ENCODE measurements at places on chromosomes 2 and 18.

GRCh38 chr2:88061295-88061694 lies 5.7 kb upstream of the KRCC1 start:
- no peak for DNase-seq

DNA sequence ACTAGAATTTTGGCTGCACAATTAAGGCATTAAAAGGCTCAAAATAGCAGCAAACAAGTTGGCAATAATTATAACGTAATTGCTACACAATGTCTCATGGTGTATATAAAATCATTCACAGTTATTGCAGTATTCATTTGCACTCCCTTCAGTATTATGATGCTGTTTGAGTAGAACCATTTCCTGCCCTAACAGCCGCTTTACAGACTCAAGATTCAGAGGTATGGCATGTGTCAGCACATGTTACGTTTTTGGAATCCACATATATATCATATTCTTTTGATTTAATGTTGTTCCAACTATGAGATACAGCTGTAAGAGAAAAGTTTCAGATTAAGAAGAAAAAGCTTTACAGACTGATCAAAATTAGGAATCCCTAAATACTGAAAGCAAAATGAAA lies 56.3 kb upstream of the NCKAP5 start:
- no peak for DNase-seq

GRCh38 chr2:42435628-42436027 lies 58.2 kb downstream of the KCNG3 start:
- no peak for DNase-seq

GRCh38 chr2:234136461-234136860 lies 86.0 kb downstream of the SPP2 start:
- no peak for DNase-seq

DNA sequence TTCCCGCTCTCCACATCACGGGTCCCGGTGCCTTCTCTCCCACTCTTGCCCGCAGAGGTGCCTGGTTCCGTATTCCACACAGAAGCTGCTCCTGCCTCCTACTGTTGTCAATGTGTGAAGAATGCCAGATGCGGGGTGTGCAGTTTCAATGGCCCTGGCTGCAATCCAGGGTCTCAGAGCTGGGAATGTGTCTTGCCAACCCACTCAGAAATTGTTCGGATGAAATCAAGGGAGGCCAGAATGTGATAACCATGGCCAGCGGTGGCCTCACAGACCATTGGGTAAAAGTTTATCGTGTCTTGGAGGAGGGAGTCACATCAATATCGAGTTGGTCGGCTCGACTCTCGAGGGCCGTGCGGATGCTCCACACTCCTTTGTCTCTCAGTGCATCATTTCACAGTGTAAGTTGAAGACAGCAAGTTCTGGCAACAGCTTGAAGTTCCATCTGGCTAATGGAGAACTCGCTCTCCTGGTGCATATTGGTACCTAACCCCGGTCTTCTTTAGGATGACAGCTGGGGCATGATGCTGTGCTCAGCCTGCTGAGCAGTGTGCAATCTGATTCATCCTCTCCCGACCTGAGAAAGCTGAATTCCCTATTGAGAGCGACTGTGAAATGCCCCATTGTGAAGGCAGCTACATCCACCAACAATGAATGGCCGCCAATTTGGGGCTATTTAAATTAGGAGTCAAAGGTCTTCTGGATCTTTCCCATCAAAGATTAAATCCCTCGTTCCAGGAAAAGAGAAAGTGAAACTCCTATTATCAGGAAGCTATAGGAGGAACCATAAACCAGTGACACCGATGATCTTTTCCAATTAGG lies 389.0 kb downstream of the SOX11 start:
- no peak for DNase-seq

- DNase-seq, result no peak
These were observed 1.1 kb upstream of the NEDD4L start for GRCh38 chr18:58042826-58043490.

DNA sequence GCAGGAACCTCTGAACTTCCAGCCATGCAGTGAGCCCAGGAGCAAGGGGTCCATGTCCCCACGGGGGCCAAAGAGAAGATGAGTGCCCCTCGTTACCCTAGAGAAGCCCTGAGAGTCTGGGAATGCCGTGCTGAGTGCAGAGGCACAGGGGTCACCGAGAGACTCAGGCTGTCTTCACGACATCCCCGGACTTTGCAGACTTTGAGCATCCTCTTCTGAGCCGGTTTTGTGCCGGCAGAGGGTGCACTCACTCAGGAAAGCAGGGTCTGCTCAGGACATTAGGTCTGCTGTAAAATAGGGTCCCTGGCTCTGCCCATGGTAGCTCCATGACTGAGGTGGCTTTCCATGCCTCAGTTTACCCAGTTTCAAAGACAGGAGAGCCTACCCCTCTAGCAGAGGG lies 71.0 kb downstream of the GALNT14 start:
- DNase-seq, result no peak

- DNase-seq, result no peak
These were observed 97.4 kb upstream of the STK17B start for GRCh38 chr2:196268538-196269338.

GRCh38 chr2:46170026-46170425 lies 127.2 kb upstream of the EPAS1 start:
- DNase-seq, result no peak

GRCh38 chr2:72497763-72498162 lies 328.1 kb downstream of the EXOC6B start:
- no peak for DNase-seq

DNA sequence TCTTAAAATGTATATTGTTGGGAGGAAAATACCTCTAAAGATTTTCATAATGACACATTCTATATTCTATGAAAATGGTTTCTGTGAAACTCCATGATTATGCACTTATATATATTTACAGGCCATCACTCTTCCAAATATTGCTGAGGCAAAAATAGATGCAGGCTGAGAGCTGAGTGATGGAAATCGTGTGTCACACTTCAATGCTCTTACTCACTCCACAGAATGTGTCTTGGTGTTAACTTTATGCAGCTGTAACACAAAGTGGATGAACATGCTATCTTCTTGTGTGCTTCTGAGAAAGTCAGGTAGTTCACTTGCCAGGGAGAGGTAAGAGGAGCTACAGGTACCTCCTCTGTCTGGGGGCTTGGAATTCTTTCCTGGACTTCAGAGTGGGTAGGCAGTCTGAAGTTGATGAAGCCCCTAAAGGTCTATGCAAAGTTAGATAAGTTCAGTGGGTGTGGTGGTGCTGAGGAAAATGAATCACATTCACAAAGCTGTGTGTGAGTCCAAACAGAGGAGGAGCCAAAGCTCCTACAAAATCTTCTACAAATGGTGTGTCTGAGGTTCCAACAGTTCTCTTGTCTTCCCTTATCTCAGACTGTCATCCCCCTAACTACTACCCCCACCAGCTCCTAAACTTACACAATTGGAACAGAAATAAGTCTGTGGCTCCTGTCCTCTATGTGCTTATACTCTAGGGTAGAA lies 74.2 kb upstream of the ST6GAL2 start:
- DNase-seq, result no peak
